ENCODE measurements at places on chromosomes 3 and 15.

DNA sequence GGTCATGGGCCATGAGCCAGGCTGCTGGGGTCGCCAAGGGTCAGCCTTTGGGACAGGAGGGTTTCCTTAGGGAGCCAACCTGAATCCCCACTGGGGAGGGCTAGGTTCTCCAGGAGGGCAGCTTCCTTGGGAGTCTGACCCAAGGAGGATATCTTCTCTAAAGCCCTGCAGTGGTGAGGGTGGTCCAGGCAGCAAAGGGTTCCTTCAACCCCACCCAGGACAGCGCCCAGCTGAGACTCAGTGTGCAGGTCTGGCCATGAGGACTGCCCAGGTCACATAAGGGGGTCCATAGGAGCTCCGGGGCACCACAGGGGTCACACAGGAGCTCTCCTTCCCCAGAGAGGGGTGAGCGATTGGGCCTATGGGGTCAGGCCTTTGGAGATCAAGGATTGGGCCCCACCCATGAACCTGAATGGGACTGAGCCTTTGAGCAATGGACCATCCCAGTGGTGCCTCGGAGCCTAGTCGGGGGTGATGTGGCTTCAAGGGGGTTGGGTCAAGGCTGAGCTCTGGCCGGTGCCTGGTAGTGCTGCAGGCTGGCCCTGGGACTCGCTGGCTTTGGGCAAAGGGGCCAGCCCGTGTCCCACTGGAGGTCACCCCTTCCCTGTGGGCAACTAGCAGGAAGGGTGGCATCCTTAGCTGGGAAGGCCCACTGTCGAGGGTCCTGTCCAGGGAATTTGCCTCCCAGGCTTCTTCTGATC is 216.5 kb downstream of the SNRPN start:
- DNase-seq: no peak

DNA sequence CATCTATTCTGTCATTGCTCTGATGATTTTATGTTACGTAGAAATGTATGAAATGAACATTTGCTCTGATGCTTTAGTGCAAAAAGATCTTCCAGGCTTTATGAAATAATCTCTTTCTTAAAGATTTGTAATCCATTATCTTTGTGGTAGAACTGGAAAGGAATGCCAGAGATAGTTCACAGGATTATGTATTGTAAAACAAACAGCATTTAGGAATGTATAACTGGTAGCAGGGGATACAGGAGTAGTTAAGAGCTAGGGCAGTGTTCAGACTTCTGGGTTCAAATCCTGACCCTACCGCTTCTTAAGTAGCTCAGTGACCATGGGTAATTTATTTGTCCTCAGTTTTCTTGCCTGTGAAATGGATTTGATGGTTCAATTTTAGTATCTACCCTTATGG is 429.8 kb upstream of the TPM1 start:
- DNase-seq: no peak

DNA sequence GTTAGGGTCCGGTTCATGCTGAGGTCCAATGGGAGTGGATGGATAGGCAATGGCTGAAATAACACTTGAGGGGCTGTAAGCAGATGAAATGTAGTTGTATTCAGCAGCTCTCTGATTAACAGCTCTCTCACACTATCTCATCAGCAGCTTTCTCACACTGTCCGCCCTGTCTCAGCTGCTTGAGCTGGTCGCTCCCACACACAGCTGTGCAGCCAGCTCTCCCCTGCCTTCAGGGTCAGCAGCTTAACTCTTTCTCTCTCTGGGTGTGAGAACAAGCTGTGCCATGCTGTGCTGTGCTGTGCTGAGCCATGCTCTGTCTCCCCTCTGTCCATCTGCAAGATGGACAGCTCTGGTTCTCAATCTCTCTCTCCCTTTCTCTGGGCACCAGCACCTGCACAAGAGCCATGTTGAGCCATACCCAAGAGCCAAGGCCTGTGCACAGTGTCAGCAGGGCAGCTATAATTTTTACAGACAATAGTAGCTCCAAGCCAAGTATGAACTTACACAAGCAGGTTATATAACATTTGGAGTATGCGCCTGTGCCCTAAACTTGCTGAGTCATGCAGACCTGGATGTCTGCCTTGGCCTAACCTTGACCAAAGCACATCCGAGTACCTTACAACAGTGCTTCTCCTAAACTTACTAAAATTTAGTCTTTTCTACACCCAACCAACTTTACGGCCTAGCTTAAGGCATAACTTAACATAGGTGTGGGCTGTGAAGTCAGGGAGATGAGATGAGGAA is 291.3 kb upstream of the TRIM42 start:
- no peak for DNase-seq

- no peak for DNase-seq
These were observed 42.5 kb upstream of the SRGAP3 start for GRCh38 chr3:9291821-9292410.

DNA sequence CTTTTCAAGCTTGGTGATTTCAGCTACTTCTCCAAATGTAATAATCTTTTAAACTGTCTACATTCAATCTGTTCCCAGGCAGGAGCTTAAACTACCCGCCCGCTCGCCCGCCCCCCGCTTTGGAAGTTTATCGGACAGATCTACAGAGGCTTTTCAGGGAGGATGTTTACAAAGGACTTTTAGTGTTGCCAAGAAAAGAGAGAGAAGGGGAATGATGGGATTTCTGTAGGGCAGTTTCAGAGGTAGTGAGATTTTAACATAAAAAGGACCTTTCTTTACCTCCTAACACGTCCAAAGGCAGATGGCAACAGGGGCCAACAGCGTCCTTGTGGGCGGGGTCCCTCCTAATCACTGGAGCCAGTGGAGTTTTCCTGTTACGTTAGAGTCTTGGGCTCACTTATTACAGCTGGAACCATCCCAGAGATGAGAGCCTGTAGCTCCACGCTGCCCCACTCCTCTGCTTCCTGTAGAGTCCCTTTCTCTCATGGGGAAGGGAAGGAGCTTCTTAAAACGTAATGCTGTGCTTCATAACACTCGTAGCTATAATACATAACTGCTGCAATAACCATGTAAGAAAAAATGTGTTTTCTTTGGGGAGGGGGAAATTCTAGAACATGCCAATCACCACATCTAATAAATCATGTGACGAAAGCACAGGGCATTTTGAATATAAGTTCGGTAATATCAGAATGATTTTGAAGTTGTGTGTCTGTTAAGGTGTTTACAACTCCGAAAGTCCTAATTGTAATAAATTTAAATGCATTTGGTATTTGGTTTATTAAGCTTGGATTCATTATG is 30.9 kb downstream of the HES1 start:
- no peak for DNase-seq

- no peak for DNase-seq
These were observed 147.1 kb downstream of the NUP210 start for GRCh38 chr3:13272831-13273603.

DNA sequence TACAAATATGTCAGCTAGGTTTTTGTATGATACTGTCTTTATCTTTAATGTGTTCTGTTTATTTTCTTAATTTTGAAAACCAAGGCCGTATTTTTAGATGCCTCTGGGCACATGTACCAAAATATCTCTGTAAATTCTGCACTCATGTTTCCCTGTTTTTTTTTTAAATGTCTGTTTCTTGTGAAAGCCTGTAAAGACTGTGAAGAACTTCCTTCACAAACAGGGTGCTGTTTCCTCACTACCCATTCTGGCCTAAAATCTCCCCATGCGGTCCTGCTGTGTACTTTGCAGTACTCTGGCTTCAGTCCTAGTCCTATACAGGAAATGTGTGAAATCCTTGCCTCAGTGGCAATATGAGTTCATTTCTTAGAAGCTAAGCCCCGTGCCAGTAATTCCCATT is 133.4 kb upstream of the ZBTB20 start:
- no peak for DNase-seq

DNA sequence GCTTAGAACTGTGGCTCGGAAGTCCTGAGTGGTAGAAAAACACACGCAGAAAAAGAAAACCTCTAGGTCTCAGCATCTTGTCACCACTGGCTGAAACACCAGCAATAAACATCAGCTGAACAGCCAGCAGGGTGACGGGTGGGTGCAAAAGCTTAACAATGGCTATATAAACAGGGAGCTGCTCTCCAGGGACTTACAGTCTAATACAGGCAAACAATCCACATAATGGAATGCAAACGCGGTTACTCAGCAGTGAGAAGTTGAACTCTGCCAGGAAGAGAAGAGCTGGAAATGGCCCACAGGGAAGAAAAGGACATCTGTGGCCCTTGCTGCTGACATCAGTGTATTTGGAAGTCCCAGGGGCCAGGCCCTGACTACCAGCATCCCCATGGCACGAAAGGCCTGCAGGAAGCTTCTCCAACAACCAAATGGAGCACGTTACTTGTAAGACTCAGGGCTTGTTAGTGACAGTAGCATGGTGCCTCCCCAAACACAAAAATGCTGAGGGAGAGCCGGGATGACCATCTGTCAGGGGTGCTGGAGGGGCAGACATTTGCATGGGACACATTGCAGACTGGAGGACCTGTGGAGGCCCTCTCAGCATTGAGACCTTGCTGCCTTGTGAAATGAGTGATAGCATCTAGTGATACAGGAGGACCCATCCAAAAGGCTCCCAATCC is 3.0 kb downstream of the HEG1 start:
- no peak for DNase-seq

DNA sequence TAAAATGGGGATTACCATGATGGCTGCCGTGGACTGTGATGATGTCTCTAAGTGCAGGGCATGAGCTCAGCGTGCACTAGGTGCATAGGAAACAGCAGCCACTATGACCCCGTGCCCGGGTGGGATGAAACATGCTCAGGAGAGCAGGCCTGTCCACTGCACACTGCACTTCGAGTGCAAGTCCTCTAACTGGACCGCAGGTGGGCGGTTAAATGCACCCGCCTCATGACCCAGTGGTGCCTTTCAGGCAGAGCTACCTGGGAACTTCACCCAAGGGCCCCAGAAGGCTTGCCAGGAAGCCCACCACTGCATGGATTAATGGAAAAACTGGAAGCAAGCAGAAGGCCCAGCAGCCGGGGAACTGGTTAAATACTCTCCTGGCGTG is 34.0 kb downstream of the PRKCD start:
- DNase-seq: no peak

GRCh38 chr15:90924375-90924774 is 8.0 kb downstream of the HDDC3 start:
- no peak for DNase-seq

DNA sequence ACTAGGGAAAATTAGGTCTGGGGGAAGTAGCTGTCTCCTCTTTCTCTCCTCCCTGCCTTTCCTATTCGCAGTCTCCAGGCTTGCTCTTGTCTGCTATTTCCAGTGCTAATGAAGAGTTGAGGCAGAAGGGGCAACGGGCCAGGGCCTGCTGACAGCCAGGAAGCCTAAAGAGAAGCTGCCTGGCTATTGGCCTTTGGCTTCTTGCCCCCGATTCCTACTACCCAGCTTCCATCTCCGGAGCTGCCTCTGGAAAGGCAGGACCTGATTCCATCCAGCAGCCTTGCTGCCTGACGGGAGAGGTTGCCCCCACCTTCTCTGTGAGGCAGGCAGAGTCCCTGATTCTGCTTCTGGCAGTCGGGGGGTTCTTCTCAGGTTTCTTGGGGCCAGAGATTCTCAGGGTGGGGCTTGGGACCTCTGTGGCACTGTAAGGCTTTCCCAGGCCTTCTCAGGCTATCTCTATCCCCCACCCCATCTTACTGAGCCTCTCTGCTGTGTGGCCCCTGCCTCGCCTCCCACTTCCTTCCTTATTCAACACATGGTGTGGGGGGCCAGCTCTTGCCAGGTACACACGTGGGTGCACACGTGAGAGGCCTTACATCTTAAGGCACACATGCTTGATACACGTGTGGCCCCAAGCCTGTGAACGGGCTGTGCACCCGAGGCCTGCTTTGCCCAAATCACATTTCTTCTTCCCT is 18.2 kb upstream of the JMJD7 start:
- no peak for DNase-seq

DNA sequence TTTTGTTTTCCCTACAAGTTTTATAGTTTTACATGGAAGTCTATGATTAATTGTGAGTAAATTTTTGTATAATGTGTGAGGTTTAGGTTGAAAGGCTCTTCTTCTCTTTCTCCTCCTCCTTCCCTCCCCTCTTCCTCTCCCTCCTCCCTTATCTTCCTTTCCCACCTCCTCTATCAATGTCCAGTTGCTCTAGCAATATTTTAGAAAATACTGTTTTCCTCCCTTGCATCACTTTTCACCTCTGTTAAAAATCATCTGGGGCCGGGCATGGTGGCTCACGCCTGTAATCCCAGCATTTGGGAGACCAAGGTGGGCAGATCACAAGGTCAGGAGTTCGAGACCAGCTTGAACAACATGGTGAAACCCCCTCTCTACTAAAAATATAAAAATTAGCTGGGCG is 119.4 kb downstream of the FNDC3B start:
- no peak for DNase-seq

GRCh38 chr15:84813931-84814330 is 3.2 kb upstream of the ALPK3 start:
- DNase-seq: no peak

DNA sequence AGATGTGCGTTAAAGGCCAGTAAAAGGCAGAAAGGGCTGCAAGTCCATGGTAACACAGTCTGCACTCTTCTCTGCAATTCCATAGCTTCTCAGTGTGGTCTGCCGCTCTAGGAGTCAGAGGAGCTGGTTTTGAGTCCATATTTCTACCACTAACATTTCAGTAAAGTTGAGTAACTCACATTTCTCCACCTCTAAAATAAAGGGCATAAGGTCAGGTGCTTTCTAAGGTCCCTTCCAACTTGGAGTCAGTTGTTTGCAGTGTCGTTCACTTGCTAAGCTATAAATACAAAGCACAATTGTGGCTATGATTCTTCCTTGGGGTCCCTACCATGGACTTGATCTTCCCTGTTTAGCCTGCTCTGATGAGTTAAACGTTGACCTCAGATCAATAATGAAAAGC is 171.1 kb downstream of the P3H2 start:
- no peak for DNase-seq

DNA sequence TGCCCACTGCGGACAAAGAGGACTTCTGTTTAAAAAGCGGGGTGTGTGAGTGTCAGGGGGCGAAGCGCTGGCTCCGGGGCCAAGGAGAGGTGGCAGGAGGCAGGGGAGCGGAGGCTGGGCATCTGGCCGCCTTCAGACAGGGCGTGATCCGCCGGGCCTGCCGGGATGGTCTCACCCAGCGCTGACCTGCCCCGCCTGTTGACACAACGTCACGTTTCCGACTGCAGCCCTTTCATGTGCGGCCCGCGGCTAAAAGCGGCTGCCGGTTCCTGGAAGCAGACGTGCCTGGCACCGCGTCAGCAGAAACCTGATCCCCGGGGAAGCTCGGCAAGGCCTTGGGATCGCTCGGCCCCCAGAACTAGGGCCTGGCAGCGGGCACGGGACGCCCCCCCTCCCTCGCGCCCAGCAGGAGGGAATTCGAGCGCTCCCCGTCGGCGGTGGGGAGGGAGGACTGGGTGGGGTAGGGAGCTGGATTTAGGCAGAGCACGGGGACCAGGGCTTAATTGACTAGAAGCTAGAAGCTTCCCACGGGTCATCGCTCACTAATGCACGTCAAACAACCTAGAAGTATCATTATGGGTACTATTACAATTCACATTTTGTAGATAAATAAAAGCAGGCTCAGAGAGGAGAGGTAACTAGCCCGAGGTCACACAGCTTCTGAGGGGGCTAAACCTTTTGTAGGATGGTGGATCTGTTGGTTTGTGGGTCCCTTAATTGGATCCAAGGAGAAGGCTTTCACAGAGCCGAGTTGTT is 7.7 kb downstream of the BHLHE40 start:
- peak; percentile 77 for DNase-seq
